CD4-positive, CD25-positive, alpha-beta regulatory T cell (primary cell): ENCODE measurements at places on chromosomes 4 and X. TPM values are rescaled to one million over a fixed set of nuclear protein-coding genes. Genes with fewer than 3 reads are reported as not detected.

NKRF gene
- 14.1 TPM for total RNA-seq

NFKB1 gene
- 152 TPM for total RNA-seq

CRMP1 gene
- total RNA-seq, result not detected

GAB1 gene
- 1.2 TPM for total RNA-seq
